ENCODE measurements at places on chromosomes 16 and 17. TPM values are rescaled to one million over a fixed set of nuclear protein-coding genes. Genes with fewer than 3 reads are reported as not detected.

VEZF1 gene
- 27.3 TPM for total RNA-seq

CAVIN1 gene
- 215 TPM for total RNA-seq

PRAC2 gene
- not detected for total RNA-seq

CLDN9 gene
- not detected for total RNA-seq

CORO6 gene
- total RNA-seq: not detected

CCL5 gene
- total RNA-seq: 14.4 TPM

TERF2IP gene
- 70.8 TPM for total RNA-seq

BCO1 gene
- not detected for total RNA-seq

GPR142 gene
- not detected for total RNA-seq

KRTAP3-1 gene
- total RNA-seq: not detected

HSD17B1 gene
- total RNA-seq: under 0.01 TPM

SALL1 gene
- 0.57 TPM for total RNA-seq

PITPNM3 gene
- 0.33 TPM for total RNA-seq

MAF gene
- 1.9 TPM for total RNA-seq

ARL17A gene
- 4.3 TPM for total RNA-seq

CLDN7 gene
- not detected for total RNA-seq
